Aorta (tissue), 5 donors: ENCODE measurements at places on chromosomes 16 and 17. TPM values are rescaled to one million over a fixed set of nuclear protein-coding genes. Genes with fewer than 3 reads are reported as not detected.

GRCh38 chr17:17876959-17877528, 40.3 kb upstream of the SREBF1 start:
- peak; percentile 79 for DNase-seq

Gene SDR42E2
- not detected for total RNA-seq

DNA sequence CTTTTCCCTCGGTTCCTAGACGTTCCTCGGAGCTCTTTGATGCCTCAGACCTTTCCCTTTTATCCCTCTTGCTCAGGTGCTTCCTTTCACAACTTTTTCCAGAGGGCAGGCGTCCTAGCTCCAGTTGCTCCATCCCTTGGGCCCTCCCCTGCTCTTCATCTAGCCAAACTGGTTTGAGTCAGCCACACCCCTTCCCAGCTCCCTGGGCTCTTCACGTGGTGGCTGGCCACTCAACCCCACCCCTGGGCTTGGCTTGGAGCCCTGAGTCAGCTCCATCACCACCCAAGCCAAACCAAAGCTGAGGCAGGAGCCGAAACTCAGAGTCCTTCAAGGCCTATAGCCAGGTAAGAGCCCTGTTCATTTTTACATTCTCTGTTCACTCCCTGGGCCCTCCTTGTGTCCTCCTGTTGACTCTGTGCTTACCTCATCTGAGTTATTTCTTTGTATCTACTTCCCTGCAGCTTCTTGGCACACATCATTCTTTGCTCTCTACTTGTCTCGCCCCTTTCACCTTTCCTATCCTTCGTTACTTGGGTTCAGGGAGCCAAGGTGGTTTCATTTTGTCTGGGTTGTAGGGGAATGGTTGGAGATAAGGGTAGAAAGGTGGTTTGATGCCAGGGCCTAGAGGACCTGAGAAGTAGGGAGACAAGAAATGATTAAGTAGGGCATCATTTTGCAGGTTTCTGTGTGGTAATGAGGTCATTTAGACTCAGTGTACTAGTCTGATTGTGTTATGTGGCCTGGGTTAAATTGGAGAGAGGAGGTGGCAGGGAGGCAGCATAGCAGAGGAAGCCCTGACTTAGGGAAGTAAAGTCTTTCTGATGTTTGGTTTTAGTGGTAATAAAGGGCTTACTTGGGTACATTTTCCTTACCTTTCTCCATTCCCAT, 7.6 kb upstream of the PHKG2 start:
- peak; percentile 91 for DNase-seq

Gene PRR11
- 2.9 TPM for total RNA-seq

GRCh38 chr17:35447499-35447898, 1.1 kb downstream of the SLFN13 start:
- DNase-seq, result no peak

GRCh38 chr16:2663553-2664546, 18.5 kb upstream of the KCTD5 start:
- no peak for DNase-seq

DNA sequence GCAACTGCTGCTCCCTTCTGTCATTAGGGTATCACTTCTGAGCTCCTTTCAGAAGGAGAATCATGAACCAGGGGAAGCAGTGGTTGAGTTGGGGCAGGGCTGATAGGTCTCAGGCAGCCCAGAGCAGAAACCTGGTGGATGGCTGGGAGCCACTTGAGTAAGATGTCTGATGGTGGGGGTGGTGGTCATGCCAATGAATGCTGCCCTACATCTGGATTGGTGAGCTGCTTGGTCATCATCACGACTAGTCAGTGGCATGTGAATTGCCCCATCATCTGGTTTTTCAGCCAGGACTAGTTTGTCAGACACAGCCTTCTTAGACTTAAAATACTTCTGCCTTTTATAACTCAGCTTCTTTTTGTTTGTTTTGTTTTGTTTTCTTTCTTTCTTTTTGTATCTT, 2.6 kb downstream of the GID4 start:
- DNase-seq, result no peak

DNA sequence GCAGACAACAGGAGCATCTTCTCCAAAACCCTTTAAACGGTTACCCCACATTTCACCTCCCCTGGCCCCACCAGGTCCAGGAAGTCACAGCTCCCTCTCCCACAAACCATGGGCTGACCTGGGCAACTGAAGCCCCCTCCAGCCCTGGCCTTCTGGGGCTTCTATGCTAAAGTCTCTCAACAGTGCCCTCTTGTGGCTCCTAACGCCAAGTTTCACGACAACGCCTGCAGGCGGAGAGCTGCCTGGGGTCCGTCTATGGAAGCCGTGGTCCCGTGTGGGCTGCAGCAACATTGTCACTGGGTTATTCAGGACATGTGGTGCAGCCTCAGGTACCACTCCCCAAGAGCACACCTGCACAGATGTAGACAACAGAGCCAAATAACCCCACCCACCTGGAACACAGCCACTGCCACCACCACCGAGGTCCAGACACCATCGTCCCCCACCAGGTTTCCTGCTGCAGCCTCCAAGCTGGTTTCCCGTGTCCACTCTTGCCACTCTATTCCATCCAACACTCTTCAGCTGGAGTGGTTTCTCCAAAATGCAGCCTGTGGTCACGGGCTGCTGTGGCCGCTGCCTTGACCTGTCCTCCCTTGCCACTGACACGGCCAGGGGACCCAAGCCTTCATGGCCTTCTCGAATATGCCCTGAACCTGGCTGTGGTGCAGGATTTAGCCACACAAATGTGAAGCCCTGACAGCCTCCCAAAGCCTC, 19.1 kb downstream of the C16orf95 start:
- DNase-seq, result no peak

DNA sequence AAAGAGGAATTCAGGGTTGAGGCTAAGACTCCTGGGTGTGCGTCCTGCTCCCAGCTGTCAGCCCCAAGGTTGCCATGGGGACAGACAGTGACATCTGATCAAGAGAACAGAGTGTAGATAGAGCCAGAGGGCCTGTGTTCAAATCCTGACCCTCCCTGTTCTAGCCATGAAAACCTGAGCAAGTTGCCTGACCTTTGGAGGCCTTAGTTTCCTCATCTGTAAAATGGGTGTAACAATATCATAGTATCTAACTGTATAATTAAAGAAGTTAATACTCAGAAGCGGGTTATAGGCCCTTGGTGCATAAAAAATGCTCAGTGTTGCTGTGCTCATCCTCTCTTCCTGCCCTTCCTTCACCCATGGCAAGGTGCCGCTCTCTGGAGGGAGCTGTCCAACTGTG, 28.7 kb upstream of the FOXF1 start:
- no peak for DNase-seq

DNA sequence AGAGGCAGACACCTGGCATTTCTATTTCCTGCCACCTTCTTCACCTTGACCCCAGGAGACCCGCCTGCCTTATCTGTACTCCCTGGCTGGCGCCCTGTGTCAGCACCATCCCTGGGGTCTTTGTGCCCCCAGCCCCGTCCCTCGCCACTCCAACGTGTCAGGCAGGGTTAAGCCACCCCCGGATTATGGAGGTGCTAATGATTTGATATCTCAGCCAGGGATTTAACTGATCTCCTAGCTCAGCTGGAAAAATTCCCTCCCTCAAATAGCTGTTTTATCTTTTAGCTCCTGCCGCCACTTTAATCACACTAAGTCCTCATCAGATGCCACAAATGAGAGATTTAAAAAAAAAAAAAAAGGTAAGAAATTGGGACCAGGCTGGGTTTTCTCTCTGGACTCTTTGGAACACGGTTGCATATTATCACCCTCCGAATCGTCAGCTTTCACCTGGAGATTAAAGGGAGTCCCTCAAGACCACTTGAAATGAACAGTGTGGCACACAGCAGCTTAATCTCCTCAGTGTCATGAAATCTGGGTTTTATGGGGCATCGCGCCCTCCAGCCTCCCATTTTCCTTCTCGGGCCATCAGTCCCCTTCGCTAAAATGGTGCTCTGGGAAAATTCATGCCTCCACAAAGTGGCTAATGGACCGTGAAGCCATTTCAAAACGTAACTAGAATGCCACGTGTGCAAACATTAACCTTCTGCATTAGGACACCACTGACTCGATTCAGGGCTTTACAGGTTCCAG, 26.2 kb upstream of the WFDC1 start:
- DNase-seq, result no peak

GRCh38 chr16:49834531-49835151, 21.3 kb downstream of the ZNF423 start:
- DNase-seq, result peak; percentile 91

DNA sequence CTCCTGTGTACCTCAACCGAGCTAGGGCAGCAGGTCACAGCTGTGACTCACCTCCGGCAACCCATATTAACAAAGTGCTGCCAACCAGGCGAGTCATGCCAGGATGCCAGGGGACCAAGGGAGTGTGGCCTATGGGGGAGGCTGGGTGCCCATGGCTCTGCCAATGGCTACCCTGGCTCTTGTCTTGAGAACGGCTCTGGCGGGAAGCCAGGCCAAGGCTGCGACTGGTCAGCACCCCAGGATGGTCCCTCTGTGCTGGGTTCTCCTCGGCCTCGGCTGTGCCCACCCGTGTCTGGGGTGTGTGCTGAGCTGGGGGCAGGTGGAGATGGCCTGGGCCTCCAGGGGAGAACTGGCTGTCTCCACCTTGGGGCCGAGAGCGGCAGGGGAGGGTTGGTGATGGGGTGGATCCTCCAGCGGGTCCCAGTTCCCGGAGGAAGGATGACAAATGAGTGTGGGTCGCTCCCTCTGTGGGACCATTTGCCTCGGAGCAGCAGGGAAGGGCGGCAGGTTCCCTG, 75.8 kb downstream of the MRC2 start:
- DNase-seq, result peak; percentile 82

DNA sequence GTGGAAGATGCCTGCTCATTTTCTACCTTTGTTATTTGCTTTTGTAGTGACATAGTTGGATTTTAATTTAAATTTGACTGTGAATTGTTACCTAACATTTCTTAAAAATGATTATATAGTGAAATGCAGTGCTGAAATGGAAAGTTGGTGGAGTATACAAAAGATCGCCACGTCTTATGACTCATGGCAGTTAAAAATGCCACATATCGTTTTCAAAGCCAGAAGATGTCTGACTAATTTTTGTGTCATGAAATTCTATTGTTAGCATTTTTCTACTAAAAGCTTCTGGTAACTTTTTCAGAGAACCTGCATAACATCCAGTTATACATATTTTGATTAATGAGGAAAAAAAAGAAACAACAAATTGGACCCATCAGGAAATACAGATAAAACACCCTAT, 20.6 kb downstream of the MAP2K4 start:
- DNase-seq, result no peak

- no peak for DNase-seq
Observed at GRCh38 chr17:34798581-34798980, 162.7 kb downstream of the CCT6B start.

Gene RASD1
- total RNA-seq, result 12.0 TPM

GRCh38 chr17:56314026-56314425, 160.8 kb downstream of the ANKFN1 start:
- no peak for DNase-seq
